ENCODE measurements at places on chromosomes 3 and 15.

DNA sequence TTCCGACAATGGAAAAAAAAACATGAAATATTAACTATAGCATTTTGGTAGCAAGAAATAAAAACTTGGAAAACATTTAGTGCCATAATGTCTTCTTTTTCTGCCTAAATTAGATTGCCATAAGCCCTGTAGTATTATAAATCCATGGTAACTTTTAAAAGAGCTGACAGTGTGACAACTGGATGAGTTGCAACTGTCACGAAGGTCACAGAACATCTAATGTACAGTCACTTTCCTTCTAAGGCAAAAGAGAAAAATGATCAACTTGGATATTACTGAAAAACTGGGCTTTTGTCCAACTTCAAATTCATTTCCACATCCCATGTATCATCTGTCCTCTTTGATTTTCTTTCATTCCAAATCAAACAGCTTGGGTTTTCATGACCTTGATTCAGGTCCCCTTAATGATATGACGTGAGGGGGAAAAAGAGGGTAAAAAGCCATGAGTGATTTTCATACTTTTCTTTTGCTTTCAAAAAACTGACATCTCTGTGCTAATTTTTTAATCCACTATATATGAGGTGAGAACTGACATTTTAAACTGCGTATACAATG lies 602 bp downstream of the CPB1 start:
- no peak for DNase-seq

- no peak for DNase-seq
Measured at GRCh38 chr3:16849229-16849628, 35.5 kb upstream of the PLCL2 start.

GRCh38 chr3:36600404-36600803 lies 163.9 kb downstream of the DCLK3 start:
- DNase-seq, result no peak

- DNase-seq, result no peak
Measured at GRCh38 chr3:98331329-98331728, 22.3 kb upstream of the OR5K4 start.

- no peak for DNase-seq
Measured at GRCh38 chr15:71228403-71228802, 113.1 kb downstream of the THSD4 start.

DNA sequence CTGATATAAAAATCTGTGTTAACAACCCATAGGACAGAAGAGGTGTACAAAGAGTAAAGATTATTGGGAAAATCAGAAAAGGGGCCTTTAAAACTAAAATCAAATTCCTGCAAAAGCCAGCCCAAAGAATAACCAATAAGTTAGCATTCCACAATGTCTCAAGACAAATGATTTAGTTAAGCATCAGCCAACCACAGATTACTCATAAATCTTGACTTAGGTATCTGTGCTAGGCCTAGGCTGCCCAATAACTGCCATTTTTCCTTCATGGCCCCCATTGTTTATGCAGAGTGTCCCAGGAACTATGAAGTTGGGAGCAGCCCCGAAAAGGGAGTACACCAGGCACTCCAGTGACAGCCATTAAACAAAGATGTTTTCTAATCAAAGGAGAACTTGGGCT lies 7.4 kb downstream of the TRANK1 start:
- DNase-seq, result no peak

DNA sequence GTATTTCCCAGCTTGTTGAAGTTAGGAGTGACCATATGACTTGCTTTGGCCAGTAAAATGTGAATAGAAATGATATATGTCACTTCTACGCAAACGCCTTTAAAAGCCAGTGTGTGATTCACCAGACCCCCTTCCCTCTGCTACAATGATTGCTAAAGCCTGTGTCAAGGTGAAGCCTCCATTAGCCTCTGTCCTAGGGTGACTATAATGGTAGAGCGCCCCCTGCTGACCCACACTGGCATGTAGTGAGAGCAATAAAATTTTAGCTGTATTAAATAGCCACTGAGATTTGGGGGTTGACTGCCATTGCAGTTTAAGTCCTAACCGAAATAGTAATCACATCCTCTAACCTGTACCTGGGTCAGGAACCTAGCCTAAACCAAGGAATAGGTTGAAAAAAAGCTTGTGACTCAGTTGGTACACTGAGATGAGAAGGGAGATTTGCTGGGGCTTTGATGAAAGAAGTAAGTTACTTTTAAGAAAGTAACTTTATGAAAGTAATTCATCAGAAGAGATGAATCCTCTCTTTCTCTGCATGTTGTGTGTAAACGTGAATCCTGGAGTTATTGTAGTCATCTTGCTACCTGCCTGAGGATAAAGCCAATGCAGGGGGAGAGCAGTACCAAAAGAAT lies 52.6 kb downstream of the GTF2E1 start:
- DNase-seq, result peak; percentile 82

- no peak for DNase-seq
Measured at GRCh38 chr3:100400419-100400779, 490 bp downstream of the TOMM70 start.

- no peak for DNase-seq
Measured at GRCh38 chr3:185661772-185662171, 75.7 kb downstream of the SENP2 start.

DNA sequence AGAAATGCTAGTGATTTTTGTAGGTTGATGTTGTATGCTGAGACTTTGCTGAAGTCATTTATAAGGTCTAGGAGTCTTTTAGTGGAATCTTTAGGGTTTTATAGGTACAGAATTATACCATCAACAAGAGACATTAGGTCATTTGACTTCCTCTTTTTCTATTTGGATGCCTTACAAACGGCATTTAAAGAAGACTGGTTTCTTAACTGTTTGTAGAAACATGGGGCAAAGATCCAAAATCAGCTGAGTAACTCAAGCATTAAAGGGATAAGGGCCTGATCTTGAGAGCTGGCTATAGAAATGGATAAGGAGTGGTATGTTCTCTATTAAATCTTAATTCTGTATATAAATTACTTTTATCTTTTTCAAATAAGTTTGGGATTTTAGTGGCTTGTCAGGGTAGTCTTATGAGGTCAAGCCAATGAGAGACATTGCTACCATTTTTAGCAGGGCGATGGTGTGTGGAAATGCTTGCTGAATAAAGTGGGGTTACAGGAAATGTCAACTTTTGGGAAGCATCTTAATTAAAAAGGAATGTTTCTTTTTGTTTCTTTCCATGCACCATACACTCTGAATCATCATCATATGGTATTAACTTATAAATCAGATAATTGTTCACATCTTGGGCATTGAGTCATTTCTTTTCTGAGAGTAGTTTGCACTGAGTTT lies 197.7 kb upstream of the GBE1 start:
- no peak for DNase-seq

GRCh38 chr3:192901435-192901834 lies 16.2 kb downstream of the MB21D2 start:
- DNase-seq, result no peak

GRCh38 chr3:10519236-10519635 lies 13.8 kb upstream of the ATP2B2 start:
- no peak for DNase-seq

DNA sequence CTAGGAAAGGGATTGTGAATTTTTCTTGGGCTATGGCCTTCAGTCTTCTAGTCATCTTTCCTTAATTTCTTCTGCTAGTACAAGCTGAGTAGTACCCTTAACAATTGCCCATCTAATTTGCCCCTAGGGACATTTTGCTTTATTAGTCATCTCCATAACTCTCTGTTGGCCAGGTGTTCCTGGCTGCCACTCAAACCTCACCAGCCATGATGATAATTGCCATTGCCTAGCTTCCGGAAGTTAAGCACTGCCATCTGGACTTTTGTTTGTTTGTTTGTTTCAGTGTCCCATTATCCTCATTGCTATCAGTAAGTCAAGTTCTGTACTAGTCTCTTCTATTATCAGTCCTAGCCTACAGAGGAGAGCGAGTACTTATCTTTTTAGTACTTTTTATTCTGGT lies 36.6 kb upstream of the UBL7 start:
- no peak for DNase-seq

- no peak for DNase-seq
Measured at GRCh38 chr3:182937293-182938051, 42.9 kb downstream of the DCUN1D1 start.

All from ovary (tissue), 10 donors.